GOT3 (cell line): ENCODE measurements at places on chromosomes 7 and 10.

DNA sequence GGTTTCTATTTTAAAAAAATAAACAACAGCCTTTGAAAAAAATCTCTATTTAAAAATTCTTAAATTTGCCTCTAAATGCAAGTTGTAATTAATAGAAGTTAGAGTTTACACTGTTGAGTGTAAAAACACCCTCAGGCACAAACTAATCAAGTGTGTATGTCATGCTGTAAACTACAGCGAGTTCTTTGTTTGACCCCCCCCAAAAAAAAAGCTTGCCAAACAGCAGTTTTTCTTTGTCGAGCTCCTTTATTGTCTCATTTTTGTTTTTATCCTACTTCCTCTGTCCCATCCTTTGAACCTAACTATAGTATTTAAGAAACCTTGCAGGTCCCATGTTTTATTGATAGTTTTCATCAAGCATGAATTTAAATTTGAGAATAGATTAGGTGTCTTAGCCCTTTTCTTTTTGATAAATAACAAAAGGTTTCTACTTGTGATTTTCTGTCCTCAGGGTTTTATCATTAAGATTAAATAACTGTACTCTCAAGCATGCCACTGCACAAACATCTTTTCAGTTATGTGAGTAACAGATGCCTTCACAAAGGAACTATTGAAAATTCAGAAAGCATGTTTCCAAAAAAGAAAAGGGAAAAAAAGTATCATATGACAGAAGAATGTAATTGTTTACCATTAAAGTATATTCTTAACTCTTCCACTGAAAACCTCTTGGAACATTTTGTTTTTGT lies 176.0 kb downstream of the ARID5B start:
- no peak for DNase-seq

- no peak for DNase-seq
These were observed 91.0 kb downstream of the ALOX5 start for GRCh38 chr10:45464958-45465567.

DNA sequence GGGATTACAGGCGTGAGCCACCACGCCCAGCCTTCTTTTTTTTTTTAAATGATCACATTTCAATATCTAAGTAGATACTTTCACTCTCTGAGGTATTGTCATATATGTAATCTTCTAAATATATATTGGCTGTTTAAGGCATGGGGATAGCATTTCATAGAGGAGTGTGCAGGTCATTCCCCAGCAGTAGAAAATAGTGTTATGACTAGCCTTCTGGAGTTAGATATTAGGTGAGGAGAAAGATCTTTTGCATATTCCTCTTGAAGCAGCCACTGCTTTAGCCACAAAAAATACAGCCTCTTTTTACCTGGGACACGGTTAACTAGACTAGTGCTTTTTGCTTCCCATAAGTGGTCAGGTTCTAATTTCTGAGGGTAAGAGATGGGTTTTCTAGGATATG lies 28.9 kb downstream of the ADD3 start:
- no peak for DNase-seq

GRCh38 chr7:108012499-108013430 lies 9.8 kb upstream of the LAMB1 start:
- no peak for DNase-seq

- no peak for DNase-seq
These were observed 66.9 kb downstream of the MTPAP start for GRCh38 chr10:30282221-30282620.

DNA sequence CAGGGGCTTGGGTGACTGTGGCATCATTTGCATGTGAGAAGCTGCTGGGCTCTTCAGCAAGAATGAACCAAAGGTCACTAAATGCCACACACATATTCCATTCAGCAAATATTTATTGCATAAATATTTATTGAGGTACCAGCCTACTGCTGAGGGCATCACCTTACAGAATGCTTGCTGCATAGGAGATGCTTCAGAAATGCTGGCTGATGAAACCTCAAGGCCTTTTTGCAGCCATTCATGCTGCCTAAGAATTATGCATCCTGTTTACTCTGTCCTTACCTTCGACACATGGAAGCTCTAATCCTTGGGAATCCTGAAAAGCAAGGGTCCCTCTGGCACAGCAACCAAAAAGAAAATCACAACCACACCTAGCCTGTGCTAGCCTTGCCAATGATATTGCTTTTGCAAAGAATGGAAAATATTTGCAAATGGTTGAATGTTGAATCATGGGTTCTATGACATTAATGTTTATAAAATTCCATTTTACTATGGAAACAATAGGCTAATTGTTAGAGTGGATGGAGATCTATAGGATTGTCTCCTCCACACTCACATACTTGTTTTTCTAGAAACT lies 79.6 kb downstream of the PCGF5 start:
- DNase-seq = no peak
